Astrocyte (in vitro differentiated cells and primary cell): ENCODE measurements at places on chromosomes 1 and 21.

DNA sequence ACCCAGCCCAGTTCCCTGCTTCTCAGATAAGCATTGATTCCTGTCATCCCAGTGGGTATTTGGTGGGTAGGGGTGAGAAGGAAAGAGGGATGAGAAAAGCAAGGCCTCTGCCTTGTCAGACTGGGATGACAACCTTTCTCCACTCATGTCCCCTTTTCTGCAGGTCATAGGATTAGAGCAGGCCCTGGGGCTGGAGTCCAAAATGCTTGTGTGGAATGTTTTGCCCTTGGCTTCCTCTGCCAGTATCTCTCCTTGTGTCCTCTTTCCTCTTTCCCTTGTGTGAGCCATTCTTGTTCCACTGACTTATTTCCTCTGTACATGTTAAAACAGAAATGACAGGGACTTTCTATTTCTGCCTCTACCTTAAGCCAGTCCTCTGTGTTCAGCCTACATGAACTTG lies 4.1 kb downstream of the ATP2B4 start:
- no peak for DNase-seq

GRCh38 chr1:78281580-78281979 lies 209.2 kb upstream of the PTGFR start:
- no peak for DNase-seq

DNA sequence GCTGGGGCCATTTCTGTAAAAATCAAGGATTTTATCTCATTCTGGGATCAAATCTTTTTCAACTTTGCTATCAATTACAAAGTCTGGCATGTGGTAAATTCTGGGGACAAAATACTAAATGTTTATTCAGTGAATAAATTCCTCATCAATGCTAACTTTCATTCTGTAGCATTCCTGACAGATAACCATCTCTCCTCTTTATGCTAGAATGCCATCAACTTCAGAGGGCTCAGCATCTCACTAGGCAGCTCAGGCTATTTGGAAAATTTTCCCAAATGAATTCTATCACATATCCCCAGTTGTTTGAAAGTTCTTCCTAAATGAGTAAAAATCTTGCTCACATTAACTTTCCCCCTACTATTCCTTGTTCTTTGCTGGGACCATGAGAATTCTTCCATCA lies 163.0 kb upstream of the DAB1 start:
- no peak for DNase-seq

DNA sequence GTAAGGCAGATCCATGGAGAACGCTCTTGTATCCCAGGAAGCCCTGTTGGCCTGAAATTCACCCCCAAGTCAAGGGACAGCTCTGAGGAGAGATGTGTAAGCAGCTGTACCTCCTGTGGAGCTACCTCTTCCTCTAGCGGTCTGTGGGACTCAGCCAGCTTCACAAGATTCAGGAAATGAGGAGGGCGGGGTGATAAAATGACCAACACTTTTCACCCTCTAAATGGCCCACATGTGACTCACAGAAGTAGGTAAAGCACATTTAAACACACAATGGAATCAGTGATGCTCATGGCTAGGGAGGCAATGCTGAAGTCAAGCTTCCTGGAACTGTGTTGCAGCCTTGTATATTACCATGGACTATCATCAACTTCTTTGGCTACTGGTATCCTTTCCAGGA lies at the start of gene SH2D1B:
SH2D1B (minus strand) TSS at position 135 of the 400 bp plus-strand sequence; CDS start at position 15, 120 bp downstream.
- DNase-seq = peak; percentile 33

GRCh38 chr1:27602462-27603308 lies 1.3 kb downstream of the AHDC1 start:
- no peak for DNase-seq

GRCh38 chr1:211487082-211487481 lies 4.9 kb downstream of the RD3 start:
- no peak for DNase-seq

DNA sequence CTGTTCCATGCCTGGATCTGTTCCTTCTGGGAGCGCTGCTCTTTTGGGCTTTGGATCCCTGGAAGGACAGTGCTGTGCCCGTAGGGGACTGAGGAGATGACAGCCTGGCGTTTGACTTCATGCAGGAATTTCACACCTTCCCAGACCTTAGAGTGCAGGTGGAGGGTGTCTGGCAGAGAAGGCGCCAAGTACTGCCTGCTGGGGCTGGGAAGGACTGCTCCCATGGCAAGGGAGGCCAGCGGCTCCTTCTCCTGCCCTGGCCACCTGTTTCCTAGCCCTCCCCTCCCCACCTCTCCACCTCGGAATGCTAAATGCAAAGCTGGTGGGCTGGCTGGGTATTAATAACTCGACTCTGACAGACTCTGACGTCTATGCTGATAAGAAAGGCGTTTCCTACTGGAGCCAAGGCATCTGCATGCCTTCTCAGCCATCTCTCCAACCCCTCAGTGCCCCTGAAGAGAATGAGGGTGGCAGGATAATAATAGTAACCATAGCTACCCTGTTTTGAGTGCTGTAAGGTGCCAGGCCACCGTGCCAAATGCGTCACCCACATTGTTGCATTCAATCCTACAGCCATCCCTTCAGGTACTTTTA lies 17.5 kb upstream of the PDIK1L start:
- peak; percentile 47 for DNase-seq

DNA sequence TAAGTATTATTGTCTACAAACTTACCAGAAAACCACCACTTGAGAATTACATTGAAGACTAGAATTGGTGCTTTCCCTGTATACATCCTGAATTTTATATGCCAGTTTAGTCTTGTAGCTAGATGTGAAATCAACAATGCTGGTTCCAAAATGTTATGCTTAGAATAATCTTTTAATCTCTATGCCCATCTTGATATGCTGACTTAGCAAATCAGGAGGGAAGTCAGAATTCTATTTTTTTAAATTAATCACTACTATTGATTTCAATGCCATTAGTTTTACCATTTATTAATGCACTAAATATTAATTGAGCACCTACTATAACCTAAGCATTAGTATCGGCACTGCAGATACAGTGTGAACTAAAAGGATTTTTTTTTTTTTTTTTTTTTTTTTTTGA lies 641.6 kb upstream of the ADGRL4 start:
- DNase-seq = no peak

- peak; percentile 91 for DNase-seq
Measured at GRCh38 chr1:32981003-32981901, 16.6 kb upstream of the RNF19B start.

- no peak for DNase-seq
Measured at GRCh38 chr1:116825720-116826438, 71.6 kb downstream of the CD2 start.

DNA sequence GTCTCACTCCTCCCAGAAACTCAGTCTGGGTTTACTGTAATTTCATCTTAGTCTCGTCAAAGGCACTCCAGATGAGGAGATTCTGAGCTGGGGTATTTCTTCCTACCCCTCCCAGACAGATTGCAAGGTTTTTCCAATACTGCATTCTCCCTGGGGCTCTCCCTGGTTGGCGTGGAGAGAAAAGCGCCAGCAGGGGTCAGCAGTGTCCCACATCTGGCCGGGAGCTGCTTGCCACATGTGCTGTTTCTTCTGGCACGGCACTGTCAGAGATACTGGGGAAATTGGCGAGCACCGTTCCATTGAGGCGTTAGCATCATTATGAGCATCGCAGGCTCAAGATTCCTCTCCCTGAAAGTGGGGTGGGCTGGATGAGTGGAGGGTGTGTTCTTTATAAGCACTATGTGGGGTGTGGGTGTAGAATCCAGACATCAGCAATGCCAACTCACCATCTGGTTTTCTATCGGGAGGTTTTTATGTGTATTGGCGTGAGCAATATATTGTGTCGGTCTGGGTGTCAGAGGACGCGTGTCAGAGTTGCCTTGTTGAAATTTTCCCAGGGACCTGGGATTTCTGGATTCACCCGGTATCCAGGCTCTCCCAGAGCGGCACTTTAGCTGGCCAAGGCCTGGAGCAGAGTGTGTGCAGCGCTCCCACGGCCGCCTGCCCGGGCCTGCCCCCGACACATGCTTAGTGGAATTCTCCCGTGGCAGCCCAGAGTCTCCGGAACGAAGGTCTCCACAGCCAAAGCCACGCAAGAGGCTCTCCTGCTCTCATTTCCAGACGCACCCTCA lies 8.0 kb upstream of the NAV1 start:
- DNase-seq = peak; percentile 74

DNA sequence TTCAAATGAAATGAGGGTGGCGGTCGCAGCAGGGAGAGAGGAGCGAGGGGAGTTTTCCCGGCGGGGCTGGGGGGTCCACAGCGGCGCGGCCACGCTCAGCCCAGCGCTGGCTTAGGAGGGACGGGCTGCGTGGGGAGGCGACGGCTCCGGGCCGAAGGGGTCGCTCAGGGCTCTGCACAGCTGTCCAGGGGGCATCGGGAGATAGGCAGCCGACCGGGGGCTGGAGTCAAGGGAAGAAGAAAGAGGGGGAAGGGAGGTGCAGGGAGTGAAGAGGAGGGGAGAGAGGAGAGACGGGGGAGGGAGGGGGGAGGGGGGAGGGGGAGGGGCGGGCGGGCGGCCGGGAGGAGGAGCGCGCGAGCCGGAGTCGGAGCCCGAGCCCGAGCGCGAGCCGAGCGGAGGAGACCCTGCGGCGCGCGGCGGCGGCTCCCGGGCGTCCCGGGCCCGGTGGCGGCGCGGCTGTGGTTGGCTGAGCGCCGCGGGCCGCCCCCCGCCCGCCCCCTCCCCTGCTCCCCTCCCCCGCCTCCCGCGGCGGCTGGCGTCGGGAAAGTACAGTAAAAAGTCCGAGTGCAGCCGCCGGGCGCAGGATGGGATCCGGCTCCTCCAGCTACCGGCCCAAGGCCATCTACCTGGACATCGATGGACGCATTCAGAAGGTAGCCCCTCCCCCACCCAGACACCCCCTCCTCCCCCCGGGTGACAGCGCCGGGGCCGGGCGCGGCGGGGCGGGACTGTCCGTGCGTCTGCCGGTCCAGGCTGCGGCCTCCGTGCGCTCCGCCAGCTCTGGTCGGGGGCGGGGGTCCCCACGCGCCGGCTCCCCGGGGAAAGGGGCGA lies at the start of gene PDE9A:
PDE9A (plus strand) TSS at position 391 of the 831 bp plus-strand sequence; CDS start at position 585, 194 bp downstream.
- DNase-seq = no peak

DNA sequence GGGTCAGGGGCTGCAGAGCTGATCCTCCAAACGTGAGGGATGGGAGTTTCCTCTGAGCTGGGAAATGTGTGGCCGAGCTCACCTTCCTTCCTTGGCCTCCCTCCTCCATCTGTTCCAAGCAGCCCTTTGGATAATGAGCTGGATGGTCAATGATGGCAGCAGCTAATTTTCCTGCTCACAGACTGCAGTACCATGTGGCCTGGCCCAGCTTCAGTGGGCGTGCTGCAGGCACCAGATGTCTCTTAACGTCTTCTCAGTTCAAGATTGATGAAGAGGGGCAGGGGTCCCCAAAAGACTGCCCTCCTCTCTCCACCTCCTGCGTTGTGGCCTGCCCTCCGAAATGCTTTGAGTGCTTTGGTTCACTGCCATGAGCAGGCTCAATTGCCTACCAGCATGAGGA lies 86.0 kb downstream of the UBIAD1 start:
- no peak for DNase-seq

DNA sequence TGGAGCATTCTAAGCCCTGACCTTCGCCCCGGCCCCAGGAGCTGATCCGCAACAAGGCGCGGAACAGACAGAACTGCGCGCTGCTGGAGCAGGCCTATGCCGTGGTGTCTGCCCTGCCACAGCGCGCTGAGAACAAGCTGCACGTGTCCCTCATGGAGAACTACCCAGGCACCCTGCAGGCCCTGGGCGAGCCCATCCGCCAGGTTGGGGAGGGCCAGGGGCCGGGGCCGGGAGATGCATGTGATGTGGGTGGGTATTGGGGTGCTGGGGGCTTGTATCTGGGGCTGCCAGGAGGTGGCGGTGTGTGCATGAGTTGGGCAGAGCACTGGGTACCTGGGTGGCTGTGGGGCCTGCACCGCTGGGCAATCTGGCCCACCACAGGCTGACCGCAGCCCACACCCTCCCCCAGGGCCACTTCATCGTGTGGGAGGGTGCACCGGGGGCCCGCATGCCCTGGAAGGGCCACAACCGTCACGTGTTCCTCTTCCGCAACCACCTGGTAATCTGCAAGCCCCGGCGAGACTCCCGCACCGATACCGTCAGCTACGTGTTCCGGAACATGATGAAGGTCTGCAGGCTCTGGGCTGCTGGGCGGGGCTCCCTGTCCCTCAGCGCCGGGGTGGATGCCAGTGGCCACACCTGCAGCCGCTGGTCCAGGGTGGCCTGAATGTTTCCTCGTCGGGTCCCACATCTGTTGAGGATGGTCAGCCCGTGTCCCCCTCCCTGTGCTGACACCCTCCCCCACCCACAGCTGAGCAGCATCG lies 65.8 kb downstream of the TRIM11 start:
- no peak for DNase-seq

GRCh38 chr1:197928849-197929336 lies 11.7 kb downstream of the LHX9 start:
- DNase-seq = no peak
